ENCODE measurements at places on chromosomes 12 and 14.
A peak's percentile ranks its signal among the peaks of the same experiment; 100 is the strongest.

- peak; percentile 37 for DNase-seq
Observed at GRCh38 chr14:49851813-49852212, 775 bp downstream of the NEMF start.

DNA sequence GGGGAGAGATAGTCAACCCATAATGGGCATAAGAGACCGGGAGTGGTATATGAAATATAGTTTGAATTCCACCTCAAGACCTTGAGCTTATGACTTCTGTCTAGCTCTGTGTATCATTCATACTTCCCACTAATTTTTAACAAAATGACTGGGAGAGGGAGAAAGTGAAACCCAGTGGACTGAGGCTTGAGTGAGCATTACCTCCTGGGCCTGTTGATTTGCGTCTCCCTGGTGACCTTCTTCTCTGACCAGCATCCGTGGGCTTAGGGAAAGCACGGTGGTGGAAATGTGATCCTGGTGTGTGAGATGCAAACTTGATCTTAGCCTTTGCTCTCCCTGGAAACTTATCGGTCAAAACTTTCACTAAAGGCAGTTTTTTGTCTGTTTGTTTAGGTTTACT is 207.9 kb upstream of the BCL2L14 start:
- DNase-seq = peak; percentile 51

DNA sequence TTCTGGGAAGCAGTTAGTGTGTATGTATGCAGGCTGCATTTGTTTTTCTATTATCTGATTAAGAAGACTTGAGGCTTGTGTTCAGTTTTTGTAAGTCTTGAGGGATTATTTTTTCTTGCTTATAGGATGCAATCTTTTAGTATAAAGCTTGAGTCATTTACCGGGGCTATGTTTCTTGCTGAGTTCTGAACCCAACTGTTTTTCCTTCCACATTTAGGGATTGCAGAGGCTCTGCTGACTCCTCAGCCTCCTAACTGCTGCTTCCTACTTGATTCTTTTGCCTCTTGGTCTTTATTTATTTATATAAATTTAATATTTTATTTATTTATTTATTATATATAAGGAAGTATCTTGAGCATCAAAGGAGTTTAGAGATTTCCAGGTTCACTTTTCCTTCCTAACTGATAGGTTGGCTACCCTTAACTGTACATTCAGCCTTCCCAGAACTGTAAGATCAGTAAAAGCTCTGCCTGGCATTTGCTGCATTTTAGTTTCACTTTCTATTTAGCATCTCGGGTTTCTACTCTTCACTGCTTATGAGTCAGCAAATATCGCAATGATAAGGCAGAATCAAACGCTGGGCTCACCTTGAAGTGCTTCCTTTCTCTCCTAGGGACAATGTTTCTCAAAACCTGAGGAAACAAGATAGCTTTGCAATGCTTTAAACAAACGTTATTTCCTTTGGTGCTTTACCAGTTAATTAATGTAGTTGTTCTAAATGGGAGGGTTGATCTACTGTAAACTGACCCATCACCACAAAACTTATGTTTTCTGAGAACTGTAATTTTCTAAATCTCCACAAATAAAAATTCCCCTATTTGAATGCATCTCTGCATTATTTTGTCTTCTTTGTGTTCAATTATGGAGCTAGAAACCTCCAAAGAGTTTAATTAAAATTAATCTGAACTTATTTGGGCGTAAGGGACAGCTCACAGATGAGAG is 1183.7 kb upstream of the TMEM132C start:
- DNase-seq = peak; percentile 93

DNA sequence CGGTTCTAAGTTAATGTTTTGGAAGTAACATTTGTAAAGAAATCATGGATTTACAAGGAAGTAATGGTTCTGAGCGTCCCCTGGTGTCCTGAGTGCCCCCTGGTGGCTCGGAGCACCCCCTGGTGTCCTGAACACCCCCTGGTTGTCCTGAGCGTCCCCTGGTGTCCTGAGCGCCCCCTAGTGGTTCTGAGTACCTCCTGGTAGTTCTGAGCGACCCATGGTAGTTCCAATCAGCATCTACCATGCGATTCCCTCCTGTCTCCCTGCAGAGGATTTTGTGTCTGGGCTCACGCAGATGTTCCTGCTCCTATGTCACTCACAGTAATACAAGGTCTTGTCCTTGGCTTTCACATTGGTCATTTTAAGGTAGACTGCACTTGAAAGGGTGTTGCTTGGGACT is 1352.9 kb downstream of the TMEM121 start:
- DNase-seq = peak; percentile 14

DNA sequence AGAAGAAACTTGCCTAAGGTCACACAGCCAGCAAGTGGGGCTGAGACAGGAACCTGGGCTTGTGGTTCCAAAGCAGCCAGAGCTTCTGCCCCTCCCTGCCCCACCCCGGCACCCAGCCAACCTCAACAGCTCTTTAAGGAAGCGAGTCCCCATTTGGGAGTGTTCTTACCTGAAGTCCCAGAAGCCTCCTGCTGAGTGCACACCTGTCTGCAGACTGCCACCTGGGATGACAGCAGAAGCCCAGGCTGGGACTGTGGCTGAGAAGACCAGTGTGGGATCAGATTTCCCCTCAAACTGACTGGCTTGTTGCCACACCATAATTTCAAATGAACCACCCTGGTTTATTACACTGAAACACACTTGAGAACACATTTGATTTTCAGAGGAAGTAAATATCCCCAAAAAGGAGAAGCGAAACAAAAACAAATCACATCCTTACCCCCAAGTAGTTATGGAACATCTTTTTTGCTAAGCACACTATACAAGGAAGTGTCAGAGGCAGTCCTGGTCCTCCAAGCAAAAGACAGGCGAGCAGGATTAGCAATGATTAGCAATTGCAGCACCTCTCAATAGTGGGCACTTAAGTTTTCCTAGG is 6.3 kb upstream of the RIN3 start:
- no peak for DNase-seq
